ENCODE measurements at places on chromosomes 3 and 15.

- no peak for DNase-seq
These were observed 22.3 kb upstream of the EIF1B start for GRCh38 chr3:40287248-40287647.

DNA sequence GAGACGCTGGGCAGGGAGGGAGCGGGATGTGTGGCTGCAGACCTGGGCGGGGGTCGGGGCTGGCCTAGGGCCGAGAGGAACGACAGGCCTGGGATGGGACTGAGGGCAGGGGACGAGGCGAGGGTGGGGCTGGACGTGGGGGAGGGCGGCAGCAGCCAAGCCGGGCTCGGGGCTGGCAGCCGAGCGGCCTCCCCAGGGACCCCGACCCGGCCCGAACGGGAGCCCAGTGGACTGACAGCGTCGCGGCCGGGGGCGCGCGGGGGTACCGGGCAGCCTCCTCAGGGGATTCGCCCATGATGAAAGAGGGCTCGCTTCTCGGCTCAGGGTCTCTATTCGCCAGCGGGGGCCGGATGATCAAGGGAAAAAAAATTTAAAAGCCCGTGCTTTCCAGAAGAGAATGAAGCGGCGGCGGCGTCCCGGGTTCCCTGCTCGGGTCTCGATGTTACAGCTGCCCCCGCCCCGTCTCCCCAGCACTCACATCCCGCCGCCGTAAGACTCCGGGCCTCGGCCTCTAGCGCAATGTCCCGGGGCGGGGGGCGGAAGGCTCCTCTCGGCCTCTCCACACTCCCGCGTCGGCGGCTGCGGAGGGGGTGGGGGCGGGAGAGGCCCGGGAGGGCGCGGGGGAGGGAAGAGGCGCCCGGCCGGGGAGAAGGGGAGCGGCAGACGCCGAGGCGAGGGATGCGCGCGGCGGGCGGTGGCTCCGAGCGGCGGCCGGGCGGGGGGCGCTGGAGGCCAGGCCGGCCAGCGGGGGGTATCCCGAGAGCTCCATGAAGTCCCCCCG, 4.3 kb downstream of the PTH1R start:
- DNase-seq = no peak

DNA sequence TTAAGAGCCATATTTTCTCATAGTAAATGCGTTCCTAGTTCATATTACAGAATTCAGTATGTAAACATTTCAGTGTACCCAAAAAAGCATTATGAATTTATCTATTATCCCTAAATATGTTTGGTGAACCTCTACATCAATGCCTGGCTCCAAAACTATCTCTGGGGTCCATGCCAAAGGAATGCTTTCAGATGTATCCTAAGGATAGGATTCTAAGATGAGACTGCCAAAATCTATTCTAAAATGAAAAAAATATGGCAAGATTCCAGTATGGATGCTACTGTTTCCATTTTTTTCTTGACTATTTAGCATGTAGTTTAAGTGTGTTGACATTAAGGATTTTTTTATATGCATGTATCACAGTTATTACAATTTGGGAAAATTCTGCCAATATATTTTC, 18.8 kb downstream of the EIF5A2 start:
- no peak for DNase-seq

- DNase-seq = no peak
These were observed 76.6 kb downstream of the SLCO3A1 start for GRCh38 chr15:91930092-91930491.
